AML-193 (cell line): ENCODE measurements at places on chromosomes 5 and 9.

- DNase-seq: no peak
These were observed 41.8 kb downstream of the ROR2 start for GRCh38 chr9:91908293-91908623.

GRCh38 chr5:166795756-166796155, 1495.7 kb upstream of the WWC1 start:
- DNase-seq: no peak

DNA sequence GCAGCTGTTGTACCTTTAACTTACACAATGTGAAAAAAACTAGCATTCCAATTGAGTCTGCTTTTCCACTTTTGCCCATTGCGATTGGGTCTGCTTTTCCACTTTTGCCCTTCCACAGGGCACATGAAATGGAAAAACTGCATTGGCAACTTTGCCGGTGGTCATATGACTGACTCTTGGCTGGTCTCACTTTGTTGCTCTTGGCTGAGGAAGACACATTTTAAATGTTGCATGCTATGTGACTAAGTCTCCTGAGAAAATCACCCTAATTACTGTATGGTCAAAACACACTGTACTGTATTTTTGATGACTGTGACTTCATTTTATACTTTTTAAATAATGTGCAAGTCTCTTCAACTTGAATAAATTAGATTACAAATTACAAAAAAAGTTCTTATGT, 1.6 kb upstream of the OXCT1 start:
- no peak for DNase-seq

- no peak for DNase-seq
These were observed 145.6 kb downstream of the XRCC4 start for GRCh38 chr5:83222906-83223305.

DNA sequence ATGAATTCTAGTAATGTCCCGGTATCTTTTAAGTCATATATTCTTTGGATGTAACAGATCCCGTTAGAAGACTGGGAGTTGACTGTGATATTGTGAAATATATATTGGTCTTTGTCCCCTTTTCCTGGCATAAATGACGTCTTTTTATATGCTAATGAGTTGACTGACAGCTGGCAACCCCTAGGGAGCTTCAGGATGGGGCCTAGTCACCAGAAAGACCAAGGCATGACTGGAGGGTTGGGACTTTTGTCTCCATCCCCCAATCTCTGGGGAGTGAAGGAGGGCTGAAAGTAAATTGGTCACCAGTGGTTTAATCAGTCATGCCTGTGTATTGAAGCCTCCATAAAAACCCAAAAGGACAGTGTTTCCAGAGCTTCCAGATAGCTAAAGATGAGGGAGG, 241.6 kb downstream of the PJA2 start:
- no peak for DNase-seq

DNA sequence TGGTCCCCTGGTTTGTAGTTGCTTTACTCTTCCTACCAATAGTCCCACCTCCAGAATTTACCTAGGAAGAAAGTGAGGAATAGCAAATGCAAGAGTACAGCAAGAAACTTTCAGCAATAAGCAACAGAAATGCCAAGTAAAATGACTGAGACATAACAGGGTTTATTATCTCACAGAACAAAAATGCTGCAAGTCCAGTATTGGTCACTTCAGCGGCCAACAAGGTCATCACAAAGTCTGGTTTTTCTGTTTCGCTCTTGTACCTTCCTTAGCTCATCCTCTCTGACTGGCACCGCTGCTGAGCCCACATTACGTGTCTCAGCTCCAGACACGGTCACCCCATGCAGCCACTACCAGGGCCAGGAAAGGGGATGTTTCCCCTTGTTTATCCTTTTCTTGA, 82.7 kb downstream of the RFK start:
- DNase-seq: no peak

DNA sequence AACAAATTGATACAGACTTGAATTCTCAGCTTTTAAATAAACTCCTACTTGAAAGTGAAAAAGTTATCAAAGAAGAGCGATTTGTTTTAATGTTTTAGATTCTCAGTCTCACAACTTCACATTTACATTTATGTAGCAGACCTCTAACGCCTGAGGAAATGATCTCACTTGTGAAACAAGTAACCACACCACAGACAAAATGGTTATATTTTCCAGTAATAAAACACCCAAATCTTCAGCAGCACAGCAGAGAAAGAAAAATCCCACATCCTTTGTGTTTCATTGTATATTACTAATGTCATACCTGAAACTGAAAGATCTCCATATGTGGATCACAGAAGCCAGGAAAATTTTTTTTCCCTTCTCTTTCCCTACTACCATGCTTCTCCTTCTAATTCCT, 29.8 kb upstream of the GZMA start:
- no peak for DNase-seq

DNA sequence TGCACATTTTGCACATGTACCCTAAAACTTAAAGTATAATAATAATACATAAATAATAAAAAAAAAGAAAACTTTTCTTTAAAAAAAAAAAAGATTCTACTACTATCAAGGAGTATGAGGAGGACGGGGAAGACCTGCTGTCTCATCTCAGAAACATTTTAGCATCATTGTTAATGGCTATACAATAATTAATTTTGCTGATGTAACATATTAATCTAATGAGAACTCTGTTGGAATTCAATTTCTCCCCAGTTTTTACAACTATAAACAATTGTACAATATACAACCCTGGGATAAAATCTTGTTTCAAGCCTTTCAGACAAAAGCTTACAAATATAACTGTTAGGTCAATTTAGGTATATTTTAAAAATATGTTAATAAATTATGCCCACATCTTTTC, 139.0 kb upstream of the GRIN3A start:
- DNase-seq: no peak

GRCh38 chr9:16519001-16519400, 351.5 kb downstream of the BNC2 start:
- DNase-seq: no peak

DNA sequence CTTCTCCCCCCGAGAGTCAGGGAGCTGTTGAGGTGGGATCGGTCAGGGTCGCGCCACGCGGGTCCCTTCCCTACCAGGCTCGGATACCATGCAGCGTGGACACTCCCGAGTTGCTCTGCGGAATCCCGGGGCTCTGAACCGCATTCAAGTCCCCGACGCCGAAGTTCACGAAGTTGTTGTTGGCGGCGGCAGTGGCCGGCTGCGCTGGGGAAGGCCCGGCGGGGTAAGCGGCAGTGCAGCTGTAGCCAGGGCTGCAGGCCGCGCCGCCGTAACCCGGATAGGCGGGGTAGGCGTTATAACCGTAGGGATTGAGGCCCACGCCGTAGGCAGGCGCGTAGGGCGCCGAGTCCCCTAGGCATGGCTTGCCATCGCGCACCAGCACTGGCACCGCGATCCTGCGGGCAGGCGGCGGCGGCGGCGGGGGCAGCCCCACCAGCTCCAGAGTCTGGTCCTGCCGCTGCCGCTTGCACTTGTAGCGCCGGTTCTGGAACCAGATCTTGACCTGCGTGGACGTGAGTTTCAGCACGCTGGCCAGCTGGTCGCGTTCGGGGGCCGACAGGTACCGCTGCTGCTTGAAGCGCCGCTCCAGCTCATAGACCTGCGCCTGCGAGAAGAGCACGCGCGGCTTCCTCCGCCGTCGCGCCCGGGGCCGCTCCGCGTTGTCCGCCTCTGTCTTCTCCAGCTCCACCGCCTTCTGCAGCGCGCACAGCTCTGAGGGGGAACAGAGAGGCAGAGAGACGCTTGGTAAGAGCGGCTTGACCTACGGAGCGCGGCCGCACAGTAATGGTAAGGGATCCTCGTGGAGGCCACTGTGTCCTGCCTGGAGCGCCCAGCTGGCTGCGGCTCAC, 2.3 kb downstream of the NKX2-5 start:
- DNase-seq: no peak

GRCh38 chr9:38311382-38312270, 80.9 kb upstream of the ALDH1B1 start:
- no peak for DNase-seq

DNA sequence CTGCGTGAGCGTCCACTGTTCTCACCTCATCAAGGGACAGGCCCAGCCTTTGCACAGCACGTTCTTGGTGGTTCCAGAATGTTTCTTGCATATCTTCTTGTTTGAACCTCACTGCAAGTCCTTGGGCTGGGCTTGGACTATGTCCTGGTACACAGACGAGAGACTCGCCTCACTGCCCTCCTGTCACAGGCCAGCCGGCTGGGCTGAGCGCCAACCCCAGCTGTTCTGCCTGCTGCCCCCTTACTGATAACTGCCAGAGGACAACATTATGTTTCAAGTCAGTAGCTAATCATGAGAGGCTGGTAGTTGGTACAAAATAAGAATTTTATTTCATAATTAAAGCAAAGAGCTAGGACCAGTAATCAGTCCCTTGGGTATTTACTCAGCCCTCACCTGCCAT, 52.8 kb upstream of the LRRTM2 start:
- DNase-seq: no peak

DNA sequence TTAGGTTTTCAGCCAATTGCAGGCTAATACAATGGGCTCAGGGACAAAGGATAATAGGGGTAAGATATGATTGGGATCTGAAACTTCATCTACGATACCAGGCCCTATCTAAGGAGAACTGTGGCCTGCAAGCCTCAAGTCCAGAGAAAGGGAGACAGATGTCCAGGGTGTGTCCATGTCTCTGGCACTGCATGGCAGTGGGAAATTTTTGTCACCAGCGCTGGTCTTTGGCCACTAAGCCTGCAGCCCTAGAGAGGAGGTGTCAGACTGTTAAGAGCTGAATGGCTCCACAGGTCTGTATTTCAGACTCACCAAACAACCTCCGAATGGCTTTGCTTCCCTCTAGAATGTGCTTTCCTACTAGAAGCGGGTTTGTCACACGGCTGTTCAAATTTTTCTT, 6.6 kb upstream of the CNOT6 start:
- no peak for DNase-seq

DNA sequence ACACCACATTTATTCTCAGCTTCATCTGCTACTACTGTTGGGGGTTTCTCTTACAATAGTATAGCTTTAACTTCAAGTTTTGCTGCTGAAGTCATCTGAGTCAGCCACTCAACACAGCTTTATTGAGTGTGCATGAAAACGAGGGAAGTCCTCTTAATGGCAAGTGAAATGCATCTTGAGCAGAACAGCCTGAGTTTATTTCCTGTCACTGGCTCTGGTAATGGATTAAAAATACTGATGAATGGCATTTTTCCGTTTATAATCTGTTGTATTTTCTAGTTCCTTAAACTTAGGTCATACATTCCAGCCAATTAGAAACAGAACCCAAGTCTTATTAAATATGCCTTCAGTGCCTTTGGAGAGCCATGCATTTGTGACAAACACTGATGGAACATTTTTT, 238.6 kb downstream of the SLF1 start:
- no peak for DNase-seq

GRCh38 chr9:36959681-36960574, 74.1 kb downstream of the PAX5 start:
- DNase-seq: no peak

- no peak for DNase-seq
These were observed 44.0 kb upstream of the PCA3 start for GRCh38 chr9:76720245-76720644.

DNA sequence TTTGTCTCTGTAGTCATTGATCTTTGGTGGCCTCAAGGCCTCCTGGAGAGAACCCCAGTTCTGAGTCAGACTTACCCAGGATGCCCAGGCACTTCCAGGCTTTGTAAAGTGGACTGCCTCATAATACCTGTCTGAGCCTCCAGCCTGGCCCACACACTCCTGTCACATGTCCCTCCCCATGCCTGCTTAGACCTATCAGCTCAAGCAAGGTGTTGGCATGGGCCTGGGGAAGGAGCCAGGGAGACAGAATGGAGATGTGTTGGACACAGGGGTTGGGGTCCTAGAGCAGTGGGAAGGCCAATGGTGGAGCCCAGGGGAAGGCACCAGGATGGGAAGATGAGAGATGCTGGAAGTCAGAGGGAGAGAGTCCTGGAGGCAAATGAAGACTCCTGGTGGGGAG, 136.2 kb downstream of the CFAP90 start:
- no peak for DNase-seq

- DNase-seq: peak; percentile 17
These were observed 42.1 kb downstream of the CXXC5 start for GRCh38 chr5:139690064-139690802.

DNA sequence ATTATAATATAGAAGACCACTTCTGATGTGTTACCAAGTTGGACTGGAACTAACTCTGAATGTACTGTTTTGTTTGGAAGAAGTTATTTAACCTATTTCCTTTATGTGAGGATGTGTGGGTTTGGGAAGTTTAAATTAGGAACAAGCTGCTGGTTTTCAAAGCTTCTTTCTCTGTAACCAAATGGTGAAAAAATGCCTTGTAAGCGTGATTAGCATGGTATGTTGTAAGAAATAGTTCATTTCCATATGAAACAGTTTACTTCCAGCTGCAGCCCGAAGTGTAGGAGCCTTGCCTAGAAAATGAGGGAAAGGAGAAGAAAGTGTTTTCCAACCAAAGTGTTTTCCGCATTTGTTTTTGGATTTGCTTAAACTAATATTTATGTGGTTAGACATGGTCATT, 36.0 kb downstream of the TTC1 start:
- DNase-seq: no peak

- DNase-seq: no peak
These were observed 254.5 kb downstream of the PBX3 start for GRCh38 chr9:126001581-126002225.

- no peak for DNase-seq
These were observed 11.6 kb downstream of the C9orf57 start for GRCh38 chr9:72048850-72049249.

- DNase-seq: no peak
These were observed 1167.6 kb downstream of the CDH12 start for GRCh38 chr5:21685522-21685921.

GRCh38 chr5:178204935-178205748, 809 bp downstream of the HNRNPAB start:
- peak; percentile 66 for DNase-seq

DNA sequence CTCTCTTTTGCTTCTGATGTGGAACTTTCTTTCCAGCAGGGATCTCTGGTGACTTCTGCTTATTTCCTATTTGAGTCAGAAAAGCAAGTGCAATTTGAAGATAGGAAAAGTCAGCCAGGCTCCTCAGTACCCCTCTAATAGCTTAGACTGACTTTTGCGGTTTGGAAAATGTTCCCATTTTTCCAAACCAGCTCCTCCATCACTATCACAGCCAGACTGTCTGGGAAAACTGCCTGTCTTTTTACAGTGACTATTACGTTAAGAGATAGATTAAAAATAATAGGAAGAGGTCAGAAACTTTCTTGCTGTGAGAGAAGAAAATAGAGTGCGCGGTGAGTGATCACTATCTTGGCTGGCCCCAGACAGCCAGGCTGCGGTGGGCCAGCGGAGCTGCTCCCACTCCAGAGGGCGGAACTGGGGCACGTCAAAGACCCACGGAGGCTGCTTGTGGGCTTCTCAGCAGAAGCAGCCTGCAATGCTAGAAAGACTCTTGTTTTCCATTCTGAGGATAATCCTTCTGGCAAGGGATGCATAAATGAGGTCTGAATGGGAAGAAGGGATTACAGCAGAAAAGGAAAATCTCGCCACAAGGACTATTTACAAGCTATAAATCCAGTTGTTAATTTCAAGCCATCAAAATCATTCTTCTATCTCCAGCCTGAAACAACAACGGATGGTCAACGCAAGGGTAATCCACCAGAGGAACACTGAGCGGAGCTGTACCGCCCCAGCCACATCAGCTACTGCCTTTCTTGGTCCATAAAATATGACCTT, 151.0 kb upstream of the MSX2 start:
- DNase-seq: no peak
